Activated CD8-positive, alpha-beta memory T cell treated with anti-CD3 and anti-CD28 coated beads for 4 hours (primary cell): ENCODE measurements at places on chromosomes 12 and 14.

DNA sequence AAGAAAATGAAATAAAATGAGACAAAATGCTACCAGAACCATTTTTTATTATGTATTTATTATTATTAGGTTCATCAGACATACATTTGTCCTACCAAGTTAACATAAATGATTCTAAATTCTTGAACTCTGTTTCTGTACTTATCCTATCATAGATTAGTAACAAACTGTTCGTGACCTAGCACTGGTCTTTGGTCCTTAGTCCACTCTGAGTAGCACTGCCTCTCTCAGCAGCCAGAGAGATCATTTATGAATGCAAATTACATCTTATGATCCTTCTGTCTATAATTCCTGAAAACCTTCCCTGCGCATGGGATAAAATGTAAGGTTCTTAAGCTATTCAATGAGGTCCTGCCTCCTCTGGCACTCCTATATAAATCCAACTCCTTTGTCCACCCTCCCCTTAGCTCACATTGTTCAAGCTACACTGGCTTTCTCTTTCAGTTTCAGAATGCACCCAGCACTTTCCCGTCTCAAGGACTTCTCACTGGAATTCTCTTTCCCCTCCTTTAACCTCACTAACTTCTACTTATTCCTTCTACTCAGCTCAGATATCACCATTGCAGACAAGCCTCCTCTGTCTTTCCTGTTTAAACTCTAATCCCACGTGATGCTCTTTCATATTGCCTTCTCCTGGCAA, 17.1 kb downstream of the PDZRN4 start:
- DNase-seq: no peak

- DNase-seq: no peak
These were observed 1187.3 kb upstream of the SEL1L start for GRCh38 chr14:82720946-82721345.

DNA sequence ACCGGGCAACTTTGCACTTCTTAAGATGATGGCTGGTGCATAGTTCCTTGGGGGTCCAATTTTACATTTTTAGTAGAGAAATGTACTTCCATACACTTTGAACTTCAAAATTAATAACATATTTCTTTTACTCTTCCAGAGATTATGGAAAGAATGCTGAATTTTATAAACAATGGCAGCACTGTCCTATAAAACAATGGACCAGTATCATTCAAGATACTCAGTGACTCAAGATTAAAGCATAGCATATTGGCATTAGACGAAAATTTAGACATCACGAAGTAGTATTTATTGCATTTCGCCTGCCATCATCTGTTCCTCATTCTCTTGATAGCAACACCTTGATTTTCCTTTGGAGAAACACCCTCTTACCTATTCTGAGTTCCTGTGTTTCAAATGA, 118.3 kb upstream of the ATF7IP start:
- no peak for DNase-seq

DNA sequence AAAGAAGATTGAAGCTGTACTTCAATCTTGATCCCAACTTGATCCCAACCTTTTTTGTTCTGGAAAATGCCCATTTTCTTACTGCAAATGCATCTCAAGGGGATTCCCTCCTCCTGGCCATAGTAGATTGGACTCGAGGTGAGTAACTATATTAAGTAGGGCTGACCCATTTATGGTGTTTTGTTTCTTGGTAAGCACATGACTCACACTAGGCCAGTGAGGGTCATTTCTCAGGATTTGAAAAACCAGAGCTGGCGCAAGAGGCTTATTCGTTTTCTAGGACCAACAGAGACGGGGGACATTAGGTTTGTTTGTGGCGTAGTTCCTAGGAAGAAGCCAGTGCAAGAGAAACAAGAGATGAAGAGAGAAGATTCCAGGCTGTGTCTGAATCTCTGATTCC, 51.4 kb downstream of the MRPL42 start:
- no peak for DNase-seq

GRCh38 chr12:52358575-52359350, 8.5 kb downstream of the KRT85 start:
- DNase-seq: no peak

DNA sequence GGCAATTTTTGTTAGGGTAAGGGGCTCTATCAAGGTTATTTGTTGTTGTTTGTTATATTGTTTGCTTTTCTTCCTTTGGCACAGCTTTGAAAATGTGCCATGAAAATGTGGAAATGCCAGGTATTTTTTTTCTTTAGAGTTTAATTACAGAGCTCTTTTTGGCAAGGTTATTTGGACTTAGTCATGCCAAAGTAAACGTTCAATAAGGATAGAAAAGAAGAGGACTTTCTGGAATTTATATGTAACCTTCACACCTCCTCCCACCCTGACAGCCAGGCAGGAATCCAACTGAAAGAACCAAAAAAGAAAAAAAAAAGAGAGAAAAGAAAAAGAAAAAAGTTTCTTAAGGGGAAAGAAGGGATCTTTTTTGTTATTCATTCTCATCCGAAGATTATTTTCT, 217.8 kb downstream of the KITLG start:
- DNase-seq: no peak

DNA sequence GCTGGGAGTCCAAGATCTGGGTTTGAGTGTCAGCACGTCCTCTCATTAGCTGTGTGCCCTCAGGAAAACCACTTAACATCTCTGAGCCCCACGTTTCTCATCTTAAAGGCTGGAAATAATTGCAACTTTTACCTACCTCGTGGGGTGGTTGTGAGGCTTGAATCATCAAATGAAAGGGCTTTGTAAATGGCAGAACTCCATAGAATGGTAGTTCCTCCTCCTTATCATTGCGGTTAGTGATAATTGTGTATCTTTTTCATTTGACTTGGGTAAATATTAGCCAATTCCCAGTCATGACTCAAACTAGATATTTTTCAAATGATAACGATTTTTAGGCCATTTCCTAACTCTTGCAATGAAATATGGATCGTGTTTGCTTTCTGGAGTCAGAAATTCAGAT, 205.5 kb downstream of the CHST11 start:
- no peak for DNase-seq

DNA sequence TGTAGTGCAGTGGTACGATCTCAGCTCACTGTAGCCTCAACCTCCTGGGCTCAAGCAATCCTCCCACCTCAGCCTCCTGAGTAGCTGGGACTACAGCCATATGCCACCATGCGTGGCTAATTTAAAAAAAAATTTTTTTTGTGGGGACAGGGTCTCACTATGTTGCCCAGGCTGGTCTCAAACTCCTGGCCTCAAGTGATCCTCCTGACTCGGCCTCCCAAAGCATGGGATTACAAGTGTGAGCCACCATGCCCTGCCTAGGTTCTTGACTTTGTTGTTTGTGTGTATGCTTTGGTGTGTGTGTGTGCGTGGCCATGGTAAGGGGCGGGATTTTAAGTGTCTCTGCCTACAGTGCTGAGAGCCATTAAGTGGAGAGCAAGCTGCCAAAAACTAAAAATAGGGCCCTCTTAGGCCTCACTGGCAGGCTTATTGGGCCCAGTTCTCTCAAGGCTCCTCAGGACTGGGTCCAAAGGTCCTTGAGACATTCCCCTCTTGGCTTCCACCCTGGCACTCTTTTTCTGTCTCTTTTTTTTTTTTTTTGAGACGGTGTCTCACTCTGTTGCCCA, 5.1 kb downstream of the COX14 start:
- DNase-seq: no peak

DNA sequence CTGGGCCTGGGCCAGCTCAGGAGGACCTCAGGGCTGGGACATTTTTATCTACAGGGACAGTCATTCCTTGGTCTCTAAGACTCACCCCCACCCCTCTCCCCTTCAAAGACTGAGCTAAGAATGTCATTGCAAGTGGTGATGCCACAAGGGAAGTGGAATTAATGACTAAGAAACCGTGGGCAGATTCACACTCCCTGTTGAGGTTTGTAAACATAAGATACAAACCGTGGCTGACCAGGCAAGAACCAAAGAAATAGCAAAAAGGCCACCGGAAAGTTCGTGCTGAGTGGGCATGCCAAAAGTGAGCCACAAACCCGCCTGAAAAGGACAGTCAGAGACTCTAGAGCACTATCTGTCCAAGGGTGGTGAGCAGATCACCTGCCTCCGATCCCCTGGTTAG, 25.7 kb downstream of the NUAK1 start:
- no peak for DNase-seq

- DNase-seq: no peak
These were observed 43.3 kb downstream of the ACTN1 start for GRCh38 chr14:68935761-68936214.

GRCh38 chr12:51013441-51013840, 12.7 kb downstream of the SLC11A2 start:
- no peak for DNase-seq

GRCh38 chr14:36773136-36773540, 111.5 kb downstream of the PAX9 start:
- DNase-seq: no peak

GRCh38 chr14:21880918-21881317, 207.3 kb upstream of the OR4E1 start:
- no peak for DNase-seq

DNA sequence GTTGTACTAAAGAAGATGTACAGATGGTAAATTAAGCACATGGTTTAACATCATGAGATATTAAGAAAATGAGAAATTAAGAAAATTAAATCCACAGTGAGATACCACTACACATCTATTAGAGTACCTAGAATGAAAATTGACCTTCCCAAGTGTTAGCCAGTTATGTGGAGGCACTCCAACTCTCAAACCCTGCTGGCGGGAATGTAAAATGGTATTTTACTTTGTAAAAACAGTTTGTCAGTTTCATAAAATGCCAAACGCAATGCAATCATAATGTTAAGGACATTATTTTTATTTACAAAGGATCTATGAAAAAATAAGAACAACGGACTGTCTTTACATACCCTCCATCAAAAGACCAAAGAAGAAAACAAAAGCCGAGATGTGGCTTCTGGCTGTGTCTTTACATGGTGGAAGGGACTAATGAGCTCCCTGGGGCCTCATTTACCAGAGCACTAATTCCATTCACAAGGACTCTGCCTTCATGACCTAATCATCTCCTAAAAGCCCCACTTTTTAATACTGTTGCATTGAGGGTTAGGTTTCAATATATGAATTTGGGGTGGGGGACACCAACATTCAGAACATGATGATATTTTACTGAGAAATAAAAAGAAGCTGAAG, 1178.7 kb downstream of the AACS start:
- no peak for DNase-seq

DNA sequence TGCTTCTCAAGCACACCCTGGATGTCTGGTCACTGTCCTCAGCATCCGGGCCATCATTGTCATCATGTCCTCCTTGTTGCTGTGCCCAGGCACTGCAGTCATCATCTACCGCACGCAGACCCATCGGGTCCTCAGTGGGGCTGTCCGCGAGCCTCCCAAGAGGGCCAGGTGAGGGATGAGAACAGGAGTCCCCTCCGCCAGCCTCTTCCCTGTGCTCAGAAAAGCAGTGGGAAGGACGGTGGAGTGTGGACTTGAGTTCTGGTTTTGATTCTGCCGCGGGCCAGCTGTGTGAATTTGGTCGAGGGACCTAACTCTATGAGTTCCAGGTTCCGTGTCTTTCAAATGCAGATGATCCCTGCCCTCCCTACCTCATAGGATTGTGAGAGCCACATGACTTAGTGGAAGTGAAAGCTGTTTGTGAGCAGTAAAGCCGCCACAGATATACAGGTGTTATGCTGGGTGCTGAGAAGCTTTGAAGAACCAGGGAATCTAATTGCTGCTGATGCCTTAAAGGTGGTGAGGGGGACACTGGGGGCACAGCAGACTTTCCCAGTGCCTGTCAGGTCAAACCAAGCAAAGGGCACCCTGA, 122.9 kb upstream of the RAP1B start:
- no peak for DNase-seq

GRCh38 chr12:94458877-94459727, 565 bp downstream of the CEP83 start:
- DNase-seq: no peak

GRCh38 chr14:37903343-37904191, 304.1 kb upstream of the SSTR1 start:
- no peak for DNase-seq

GRCh38 chr12:12549426-12549825, 13.2 kb downstream of the DUSP16 start:
- no peak for DNase-seq

DNA sequence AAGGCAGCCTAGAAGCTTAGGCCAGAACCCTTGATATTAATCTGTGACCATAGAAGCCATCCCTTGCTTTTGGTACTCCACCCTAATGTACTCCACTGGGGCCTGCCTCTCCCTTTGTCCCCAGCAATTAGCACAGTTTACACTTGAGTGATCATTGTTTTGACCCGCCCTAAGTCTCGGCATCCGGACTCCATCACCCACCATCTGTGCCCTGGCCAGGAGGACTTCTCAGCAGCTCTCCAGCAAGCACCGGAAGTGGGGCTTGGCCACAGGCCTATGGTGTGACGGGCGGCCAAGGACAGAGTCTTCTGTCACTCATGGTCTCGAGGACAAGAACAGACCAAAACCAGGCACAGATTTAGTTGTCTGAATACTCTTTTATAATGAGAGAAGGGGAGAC, 126.5 kb upstream of the NTF3 start:
- DNase-seq: no peak

DNA sequence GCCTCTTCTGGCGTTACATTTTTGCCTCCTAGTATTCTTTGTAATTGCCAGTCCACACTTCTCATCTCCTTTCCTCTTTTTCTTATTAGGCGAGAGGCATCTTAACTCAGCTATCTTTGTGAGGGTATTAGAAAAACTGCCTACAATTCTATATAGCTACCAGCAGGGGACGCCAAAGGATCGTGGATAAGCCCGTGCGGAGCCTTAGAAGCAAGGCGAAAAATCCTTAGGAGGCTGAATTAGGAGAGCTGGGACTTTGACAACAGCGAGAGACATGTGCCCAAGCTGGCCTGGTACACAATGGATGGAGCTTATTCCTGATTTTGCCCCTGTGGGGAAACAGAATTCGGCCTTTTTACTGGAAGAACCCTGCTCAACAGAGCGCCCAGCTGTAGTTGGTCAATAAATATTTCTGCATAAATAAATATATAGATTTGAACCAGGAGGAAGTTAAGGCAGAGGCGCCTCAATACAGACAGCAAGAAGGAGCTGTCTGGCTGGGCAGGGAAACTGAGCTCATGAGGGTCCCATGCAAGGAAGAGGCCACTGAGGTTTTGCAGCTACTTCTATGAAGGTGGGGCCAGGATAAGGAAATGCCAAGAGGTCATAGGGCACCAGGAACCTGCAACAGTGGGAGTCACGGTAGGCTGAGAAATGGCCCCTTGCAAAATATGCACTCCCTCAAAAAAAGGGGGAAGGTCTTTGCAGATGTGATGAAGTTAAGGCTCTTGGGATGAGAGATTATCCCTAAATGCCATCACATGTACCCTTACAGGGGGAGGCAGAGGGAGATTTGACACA, 14.6 kb upstream of the RBM19 start:
- DNase-seq: no peak
